PC-9 (cell line): ENCODE measurements at places on chromosomes 3 and 15. TPM values are rescaled to one million over a fixed set of nuclear protein-coding genes. Genes with fewer than 3 reads are reported as not detected.

The CCR4 gene
- not detected in 2 replicates for total RNA-seq

DNA sequence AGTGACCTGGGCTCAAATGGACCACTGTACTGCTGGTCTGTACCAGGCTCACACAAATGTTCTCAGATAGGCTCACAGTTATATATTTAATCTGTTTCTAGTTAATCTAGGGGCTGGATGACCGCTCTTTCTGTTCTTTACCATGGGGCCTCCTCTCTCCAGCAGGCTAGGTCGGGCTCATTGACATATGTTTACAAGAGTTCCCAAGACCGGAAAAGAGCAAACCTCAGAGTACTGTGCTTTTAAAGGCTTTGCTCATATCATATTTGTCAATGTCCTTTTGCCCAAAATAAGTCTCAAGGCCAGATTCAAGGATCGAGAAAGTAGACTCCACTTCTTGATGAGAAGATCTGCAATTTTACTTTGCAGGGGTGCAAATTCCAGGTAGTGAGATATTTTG is 348.0 kb upstream of the EPHA6 start:
- H3K4me3 ChIP-seq: no peak overlapping the region
- H3K27ac ChIP-seq: no peak overlapping the region
- no peaks in the 10 kb centered on the region for H3K4me1 ChIP-seq
- no peaks in the 10 kb centered on the region for H3K36me3 ChIP-seq

DNA sequence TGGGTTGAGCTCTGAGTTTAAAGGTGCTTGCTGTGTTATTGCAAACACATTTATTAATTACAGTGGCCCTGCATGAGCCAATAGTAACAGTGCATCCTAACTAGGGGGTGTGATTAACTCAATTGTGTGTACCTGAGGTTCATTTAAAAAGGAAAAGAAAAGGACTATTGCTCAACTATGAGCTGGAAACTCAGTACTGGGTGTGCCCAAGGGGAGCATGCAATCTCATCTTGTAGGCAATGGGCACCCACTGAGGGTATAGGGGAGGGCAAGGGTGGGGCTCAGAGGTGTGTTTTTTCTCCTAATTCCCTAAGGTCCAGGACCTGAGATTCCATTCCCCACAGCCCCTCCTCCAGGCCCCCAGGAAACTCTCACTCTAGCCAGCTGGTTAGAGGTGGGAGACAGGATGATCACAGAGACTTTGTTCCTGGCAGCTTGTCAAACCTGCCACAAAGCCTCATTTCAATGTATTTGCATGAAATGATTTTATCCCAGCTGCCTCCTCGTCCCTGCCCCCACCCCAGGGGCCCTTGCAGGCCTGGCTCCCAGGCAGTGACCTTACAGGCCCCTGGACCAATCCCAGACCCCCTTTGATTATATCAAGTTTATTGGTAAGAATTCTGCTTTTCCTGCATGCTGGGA is 220.7 kb downstream of the TBC1D2B start:
- no peak overlapping the region for H3K27ac ChIP-seq
- H3K4me1 ChIP-seq: no peaks in the 10 kb centered on the region
- H3K27me3 ChIP-seq: peaks cover 63% of the 10 kb centered on the region

GRCh38 chr3:147267434-147267833 is 138.9 kb downstream of the ZIC4 start:
- H3K36me3 ChIP-seq: no peaks in the 10 kb centered on the region
- no peaks in the 10 kb centered on the region for H3K27me3 ChIP-seq
- no peaks in the 10 kb centered on the region for H3K4me1 ChIP-seq
- no peak overlapping the region for H3K4me3 ChIP-seq

GRCh38 chr3:157754451-157754850 is 251.2 kb upstream of the VEPH1 start:
- no peaks in the 10 kb centered on the region for H3K36me3 ChIP-seq
- no peak overlapping the region for H3K27ac ChIP-seq
- no peak for DNase-seq
- H3K4me3 ChIP-seq: no peak overlapping the region
- H3K27me3 ChIP-seq: no peaks in the 10 kb centered on the region
- H3K4me1 ChIP-seq: no peaks in the 10 kb centered on the region
